ENCODE measurements at places on chromosomes 13 and 19. TPM values are rescaled to one million over a fixed set of nuclear protein-coding genes. Genes with fewer than 3 reads are reported as not detected.

METTL21C gene
- total RNA-seq: not detected

DNA sequence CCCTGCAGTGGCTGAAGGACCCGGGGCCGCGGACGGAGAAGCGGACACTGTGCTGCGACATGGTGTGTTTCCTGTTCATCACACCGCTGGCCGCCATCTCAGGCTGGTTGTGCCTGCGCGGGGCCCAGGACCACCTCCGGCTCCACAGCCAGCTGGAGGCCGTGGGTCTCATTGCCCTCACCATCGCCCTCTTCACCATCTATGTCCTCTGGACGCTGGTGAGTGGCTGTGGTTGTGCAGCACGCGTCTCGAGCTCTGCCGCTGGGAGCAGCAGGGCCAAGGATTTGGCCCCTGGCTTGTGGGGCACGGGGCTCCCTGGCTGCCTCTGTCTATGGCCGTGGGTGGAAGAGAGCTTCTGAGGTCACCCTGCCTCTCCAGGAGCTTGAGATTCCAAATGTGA is 14.1 kb upstream of the HNRNPM start:
- H3K4me1 ChIP-seq: peaks cover 3% of the 10 kb centered on the region
- no peaks in the 10 kb centered on the region for H3K36me3 ChIP-seq
- H3K27me3 ChIP-seq: no peaks in the 10 kb centered on the region
- H3K4me3 ChIP-seq: no peak overlapping the region

- H3K4me1 ChIP-seq: no peaks in the 10 kb centered on the region
- no peaks in the 10 kb centered on the region for H3K27me3 ChIP-seq
- H3K27ac ChIP-seq: no peak overlapping the region
- H3K4me3 ChIP-seq: no peak overlapping the region
- no peak for DNase-seq
These were observed 242.7 kb upstream of the IPO5 start for GRCh38 chr13:97710797-97711196.

DNA sequence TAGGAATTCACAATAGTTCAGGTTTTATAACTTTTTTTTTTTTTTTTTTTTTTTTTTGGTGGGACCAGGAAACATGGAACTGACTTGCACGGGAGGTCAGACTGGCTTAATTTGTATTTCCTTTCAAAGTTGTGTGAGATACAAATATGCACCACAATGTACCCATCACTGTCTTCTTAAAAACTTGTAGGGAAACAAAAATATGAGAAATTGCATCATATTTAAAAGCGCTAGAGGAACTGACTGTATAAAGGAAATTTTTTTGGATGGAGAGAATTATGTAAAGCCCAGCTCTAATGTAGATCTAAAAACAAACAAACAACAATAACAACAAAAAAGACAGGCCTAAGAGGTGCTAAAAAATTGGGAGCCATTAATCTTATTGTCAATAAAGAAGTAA is 246.5 kb downstream of the DCT start:
- H3K27me3 ChIP-seq: no peaks in the 10 kb centered on the region
- no peak for DNase-seq
- H3K27ac ChIP-seq: no peak overlapping the region
- no peaks in the 10 kb centered on the region for H3K36me3 ChIP-seq
- H3K4me1 ChIP-seq: peaks cover 14% of the 10 kb centered on the region

DNA sequence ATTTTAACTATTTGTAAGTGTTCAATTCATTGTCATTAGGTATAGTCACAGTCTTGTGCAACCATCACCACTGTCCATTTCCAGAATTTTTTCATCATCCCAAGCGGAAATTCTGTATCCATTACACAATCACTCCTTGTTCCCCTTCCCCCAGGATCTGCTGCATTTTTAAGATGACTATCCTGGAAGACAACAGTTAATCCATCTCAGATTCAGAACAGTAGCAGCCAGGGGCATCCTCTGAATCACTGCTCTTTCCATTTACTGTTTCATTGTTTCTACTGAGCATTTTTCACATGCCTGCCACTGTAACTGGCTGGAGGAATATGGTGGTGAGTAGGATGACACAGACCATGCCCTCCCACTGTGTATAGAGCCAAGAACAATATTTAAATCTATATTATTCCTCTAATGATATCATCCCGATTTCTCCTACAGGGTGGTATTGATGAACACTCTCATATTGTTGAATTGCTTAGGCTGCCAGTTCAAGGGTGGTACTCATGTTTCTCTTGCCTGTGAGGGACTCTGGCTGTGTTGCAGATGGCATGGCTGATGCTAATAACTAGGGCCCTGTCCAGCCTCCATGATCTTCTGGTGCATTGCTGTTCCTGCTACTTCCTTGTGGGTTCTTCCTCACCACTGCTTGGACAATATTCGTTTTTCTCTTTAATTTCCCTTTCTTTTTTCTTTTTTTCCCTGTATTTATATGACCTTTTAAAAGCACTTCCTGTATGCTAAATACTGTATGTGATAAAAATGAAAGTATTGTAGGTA is 59.0 kb downstream of the WDFY2 start:
- DNase-seq: no peak
- peaks cover 5% of the 10 kb centered on the region for H3K36me3 ChIP-seq
- no peaks in the 10 kb centered on the region for H3K27me3 ChIP-seq
- H3K4me1 ChIP-seq: peaks cover 39% of the 10 kb centered on the region

DNA sequence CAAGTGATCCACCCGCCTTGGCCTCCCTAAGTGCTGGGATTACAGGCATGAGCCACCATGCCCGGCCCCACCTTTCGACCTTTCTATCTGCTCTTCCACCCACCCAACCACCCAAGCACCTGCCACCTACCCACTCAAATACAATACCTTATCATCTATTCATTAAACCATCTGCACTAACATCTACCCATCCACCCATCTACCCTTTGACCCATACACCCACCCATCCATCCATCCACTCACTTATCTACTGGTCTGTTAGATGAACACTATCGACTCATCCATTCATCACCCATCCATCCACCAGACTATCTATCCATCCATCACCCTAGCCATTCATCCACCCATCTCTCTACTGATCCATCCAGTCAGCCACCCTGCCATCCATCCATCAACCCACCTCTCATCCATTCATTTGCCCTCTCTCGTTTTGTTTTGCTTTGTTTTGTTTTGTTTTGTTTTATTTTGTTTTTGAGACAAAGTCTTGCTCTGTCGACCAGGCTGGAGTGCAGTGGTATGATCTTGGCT is 17.2 kb downstream of the EML2 start:
- H3K27me3 ChIP-seq: no peaks in the 10 kb centered on the region
- peaks cover 51% of the 10 kb centered on the region for H3K36me3 ChIP-seq
- H3K27ac ChIP-seq: no peak overlapping the region
- DNase-seq: no peak

- DNase-seq: no peak
- peaks cover 11% of the 10 kb centered on the region for H3K27me3 ChIP-seq
- no peak overlapping the region for H3K27ac ChIP-seq
These were observed 44.2 kb downstream of the TBC1D4 start for GRCh38 chr13:75437582-75438318.

Measured in activated CD8-positive, alpha-beta T cell treated with anti-CD3 and anti-CD28 coated beads, Interleukin-2, amount 10 ng/mL, durations not matched to agents 7 days and 5 days (primary cell).